SK-MEL-5 (cell line): ENCODE measurements at places on chromosomes 16 and 17. TPM values are rescaled to one million over a fixed set of nuclear protein-coding genes. Genes with fewer than 3 reads are reported as not detected.

DNA sequence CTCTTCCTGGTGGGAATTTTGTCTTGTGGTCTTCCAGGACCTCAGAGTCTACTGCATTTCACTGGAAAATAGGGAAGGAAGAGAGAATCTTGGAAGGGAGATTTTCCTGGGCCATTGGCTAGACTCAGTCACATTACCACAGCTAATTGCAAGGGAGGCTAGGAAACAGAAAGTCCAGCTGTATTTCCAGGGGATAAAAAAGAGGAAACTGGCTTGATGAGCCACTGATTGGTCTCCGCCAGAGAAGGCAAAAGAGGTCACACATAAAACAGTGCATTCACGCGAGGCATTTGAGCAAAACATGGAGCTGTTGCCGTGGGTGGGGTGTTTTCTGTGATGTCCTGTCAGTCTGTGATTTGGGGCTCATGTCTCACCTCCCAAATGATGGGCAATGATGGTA is 345.3 kb downstream of the FOXL1 start:
- no peak for DNase-seq

The CDH3 gene
- 0.55 TPM in 1 of 2 replicates, not detected in the other for total RNA-seq

The MAP2K4 gene
- 28.2 and 32.2 TPM in 2 replicates for total RNA-seq

GRCh38 chr16:28011223-28011622 is 52.3 kb downstream of the GSG1L start:
- DNase-seq: no peak

DNA sequence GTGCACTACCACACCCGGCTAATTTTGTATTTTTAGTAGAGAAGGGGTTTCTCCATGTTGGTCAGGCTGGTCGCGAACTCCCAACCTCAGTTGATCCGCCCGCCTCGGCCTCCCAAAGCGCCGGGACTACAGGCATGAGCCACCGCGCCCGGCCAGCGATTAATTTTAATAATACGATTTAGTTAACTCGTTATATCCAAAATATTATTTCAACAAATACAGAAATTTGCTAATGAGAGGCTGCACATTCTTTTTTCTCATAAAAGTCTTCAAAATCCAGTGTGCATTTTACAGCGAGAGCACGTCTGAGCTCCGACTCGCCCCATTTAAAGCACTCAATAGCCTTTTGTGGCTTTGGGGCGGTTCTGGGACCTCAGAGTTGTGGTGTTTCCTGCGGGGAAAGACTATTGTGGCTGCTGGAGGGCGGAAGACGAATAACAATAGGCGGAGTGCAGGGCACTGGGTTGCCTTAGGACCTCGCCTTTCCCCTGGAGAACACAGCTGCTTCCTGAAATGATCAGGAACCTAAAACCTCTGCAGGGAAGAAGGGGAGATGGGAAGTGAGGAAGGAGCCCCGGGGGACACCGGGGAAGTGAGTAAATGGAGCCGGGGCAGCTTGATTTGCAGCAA is 2.9 kb upstream of the ZSCAN10 start:
- no peak for DNase-seq

DNA sequence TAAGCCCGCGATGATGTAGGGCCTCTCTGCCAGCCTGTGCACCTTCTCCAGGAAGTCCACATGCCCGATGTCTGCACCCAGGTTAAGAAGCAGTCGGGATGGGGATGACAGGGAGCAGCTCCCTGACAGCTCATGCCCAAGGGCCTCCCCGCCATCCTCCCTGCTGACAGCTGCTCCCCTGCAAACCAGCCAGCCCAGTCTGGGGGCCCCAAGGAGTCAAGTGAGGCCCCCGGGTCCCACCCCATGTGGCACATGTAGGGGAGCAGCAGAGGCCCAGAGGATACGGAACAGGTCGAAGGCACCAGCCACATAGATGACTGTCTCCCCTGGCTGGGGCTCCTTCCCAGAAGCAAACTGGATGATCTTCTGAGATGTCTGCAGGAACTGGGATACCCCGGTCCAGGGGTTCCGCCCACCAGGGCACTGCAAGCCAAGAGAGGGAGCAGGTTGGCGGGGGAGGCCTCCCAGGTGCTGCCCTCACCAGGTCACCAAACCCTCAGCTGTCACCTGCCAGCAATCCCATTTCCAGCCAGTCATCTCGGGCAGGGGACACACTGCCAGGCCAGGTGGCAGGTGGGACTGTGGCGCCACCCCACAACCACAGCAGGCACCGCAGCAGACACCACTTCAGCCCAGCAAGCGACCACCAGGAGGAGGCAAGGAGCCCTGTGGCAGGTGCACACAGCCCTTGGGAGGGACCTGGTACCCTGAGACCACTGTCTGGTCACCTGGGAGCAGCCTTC is 4.6 kb downstream of the PCYT2 start:
- DNase-seq: no peak
